ENCODE measurements at places on chromosomes 2 and 18.
A peak's percentile ranks its signal among the peaks of the same experiment; 100 is the strongest.

DNA sequence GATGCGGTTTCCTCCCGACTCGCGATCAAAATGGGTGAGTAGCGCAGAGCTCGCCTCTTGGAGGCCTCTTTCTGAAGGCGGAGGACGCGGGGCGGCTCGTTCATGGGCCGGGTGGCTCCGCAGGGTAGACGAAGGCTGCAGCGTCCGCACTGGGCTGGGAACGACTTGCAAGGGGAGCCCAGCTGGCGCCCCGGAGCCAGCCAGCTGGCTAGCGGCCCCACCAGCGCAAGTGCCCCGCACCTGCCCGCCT, 328 bp upstream of the PASK start:
- DNase-seq: no peak

- no peak for DNase-seq
These were observed 47.8 kb downstream of the MEX3C start for GRCh38 chr18:51149670-51150069.

DNA sequence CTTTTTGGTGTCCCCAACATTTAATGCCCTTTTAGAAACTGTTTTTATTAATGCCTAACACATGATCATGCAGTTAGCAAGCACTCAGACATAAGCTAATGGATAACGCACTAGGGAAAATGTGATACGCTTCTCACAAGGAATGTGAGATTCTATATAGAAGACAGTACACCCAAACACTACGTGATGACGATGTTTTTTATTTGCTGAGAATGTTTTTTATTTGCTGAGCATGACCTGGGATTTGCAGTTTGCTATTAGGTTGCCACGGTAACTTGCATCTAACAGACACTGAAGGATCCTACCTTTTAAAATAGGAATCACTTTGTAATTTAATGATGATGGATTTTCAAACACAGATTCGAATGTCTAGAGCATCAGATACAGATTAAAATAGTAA, 4.9 kb downstream of the SMC6 start:
- DNase-seq: no peak

GRCh38 chr2:175414882-175415487, 233.5 kb upstream of the ATP5MC3 start:
- peak; percentile 22 for DNase-seq

DNA sequence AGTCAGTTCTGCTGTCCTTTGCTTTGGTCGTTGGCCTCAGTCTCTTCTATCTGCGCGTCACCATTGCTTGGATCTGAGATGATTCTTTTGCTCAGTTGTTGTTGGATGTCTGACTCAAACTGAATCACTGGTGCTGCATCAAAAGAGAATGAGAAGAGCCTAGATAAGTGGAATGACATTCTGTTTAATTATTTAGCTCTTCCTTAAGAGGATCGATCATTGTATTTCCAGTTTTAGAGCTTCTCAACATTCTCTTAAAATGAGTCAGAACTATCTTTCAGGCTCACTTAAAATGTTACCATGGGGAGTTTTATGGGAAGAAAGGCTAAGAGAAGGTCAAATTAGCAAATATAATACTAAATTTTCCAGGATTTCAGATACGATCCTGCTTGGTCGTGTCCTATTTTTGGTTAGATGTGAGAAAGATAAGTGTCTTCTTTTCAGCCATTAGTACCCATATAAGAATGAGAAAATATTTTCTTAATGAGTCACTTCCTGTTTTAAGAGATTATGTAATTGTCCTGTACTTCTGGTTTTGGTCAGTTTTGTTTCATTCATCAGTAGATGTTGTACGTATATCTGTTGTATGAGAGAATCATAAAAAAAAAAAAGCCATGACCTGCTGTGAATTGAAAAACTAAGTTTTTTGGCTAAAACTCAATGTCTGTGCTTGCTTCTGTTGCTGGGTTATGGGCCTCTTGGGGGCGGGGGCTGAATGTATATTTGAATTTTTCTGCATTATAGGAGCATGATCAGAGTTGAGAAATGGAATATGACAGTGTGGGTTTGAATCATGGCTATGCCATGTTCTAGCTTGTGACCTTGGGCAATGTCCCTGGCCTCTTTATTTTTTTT, 31.6 kb upstream of the CASP10 start:
- no peak for DNase-seq
